ENCODE measurements at places on chromosomes 5 and 9.

DNA sequence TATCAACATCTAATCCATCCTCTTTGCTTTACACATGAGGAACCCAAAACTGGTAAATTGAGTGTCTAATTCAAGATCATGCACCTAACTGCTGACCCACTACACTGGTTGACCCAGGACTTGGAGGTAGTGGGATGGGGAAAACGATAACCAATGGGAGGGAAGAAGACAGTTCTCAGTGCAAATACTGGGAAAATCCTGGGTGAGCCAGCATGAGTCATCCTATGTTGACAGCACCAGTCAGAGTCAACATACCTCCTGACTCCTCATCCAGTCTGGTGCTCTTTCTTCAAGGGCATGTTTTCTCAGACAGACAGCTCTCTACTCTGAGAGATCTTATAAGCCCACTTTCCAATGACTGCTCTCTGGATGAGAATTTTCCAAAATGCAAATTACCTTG lies 232.8 kb upstream of the PTGER4 start:
- no peak for DNase-seq

- DNase-seq = no peak
Measured at GRCh38 chr5:131280417-131280816, 16.6 kb downstream of the CDC42SE2 start.

GRCh38 chr5:157283434-157283833 lies 17.5 kb downstream of the CYFIP2 start:
- no peak for DNase-seq

DNA sequence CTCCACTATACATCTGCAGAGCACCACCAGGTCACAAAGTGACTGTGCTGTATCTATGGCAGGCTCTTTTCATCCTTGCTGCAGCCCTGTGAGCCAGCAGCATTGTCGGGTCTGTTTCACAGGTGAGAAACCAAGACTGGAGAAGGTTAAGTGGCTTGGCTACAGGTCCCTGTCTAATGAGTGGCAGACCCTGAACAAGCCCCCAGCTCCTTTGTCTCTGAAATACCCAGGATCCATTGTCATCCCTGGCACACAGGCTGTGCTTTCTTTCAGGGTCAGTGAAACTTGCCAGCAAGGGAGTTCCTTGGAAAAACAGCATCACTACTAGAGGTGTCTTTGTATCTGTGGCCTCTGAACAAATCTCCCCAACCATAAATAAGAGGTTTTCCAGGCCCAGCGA lies 27.6 kb upstream of the CXCL14 start:
- DNase-seq = no peak

- DNase-seq = no peak
Measured at GRCh38 chr5:90802474-90803317, 244.1 kb downstream of the ADGRV1 start.

GRCh38 chr5:7851617-7852289 lies 820 bp upstream of the CFAP90 start:
- no peak for DNase-seq

GRCh38 chr5:131947445-131947844 lies 2.0 kb upstream of the MEIKIN start:
- no peak for DNase-seq

DNA sequence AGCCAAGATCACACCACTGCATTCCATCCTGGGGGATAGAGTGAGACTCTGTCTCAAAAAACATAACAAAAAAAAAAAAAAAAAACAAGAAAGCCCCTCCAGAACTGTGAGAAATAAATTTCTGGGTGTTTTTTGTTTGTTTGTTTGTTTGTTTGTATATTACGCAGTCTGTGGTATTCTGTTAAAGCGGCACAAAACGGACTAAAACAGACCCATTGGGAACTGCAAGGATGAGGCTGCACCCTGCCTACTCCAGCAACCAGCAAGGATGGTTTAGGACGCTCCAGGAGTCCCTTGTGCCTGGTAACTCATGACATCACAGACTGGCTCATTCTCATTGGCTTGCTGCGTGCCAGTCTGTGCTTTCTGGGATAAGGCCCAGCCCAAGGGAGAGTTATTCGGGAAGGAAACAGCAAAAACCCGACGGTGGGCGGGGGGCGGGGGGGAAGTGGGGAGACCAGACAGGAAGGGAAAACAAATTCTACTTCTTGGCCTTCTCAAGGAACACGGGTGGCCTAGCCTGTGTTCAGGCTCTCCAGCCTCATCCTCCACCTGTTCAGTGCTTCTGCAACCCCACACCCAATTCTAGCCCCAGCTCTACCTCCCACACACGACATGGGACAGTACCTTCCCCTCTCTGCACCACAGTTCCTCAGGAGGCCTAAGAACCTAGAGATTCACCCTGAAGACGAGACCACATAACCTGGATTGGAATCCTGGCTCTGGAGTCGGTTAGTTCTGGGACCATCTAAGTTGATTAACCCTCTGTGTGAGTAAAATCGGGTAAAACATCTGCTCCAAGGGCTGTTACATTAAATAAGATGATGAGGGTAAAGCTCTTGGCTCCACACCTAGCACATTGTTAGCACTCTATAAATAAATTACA lies 2.8 kb downstream of the CD74 start:
- DNase-seq = no peak

DNA sequence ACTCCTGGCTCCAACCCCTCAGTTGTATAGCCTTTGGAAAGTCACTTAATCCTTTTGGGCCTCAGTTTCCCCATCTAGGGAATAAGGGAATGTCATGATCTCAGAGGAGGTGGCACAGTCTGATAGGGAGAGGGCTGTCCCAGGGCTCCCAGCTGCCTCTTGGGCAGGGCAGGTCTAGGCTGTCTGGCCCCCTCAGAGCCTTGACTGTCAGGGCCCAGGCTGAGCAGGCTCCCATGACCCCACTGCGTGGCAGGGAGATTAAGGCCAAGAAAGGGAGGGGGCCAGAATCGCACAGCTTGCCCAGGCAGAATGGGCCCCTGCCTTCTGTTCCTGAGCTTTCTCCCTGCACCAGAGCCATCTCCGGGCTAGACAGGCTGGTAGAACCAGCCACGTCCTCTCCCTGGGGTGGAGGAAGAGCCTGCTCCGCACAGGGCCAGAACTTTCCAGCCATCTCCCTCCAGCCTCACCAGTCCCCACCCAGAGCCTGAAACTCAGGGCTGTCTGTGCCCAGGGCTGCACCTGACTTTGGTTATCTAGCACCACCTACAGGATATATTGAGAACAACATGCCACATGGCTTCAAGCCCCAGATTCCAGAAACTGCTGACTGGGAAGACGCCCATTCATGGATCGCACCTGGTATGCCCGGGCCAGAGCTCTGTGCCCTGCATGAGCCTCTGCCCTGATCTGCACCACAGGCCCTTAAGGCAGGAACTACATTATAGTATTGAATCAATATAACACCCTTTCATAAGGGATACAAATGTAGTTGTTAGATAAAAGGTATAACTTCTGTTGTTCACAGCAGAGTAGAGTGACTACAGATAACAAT lies 32.1 kb downstream of the NAIF1 start:
- DNase-seq = no peak

GRCh38 chr9:107994648-107995047 lies 505.1 kb upstream of the KLF4 start:
- no peak for DNase-seq

All from cortex of kidney (tissue), 1 donor.